ENCODE measurements at places on chromosomes 7 and 10.
A peak's percentile ranks its signal among the peaks of the same experiment; 100 is the strongest.

- no peak for DNase-seq
These were observed 6.2 kb upstream of the TMEM273 start for GRCh38 chr10:49194212-49194920.

GRCh38 chr7:130490888-130491804, 739 bp upstream of the MEST start:
- no peak for DNase-seq

- DNase-seq: no peak
These were observed 1028.7 kb downstream of the XPNPEP1 start for GRCh38 chr10:108894402-108895301.

GRCh38 chr7:95686109-95686508, 86.2 kb upstream of the DYNC1I1 start:
- peak; percentile 55 for DNase-seq

DNA sequence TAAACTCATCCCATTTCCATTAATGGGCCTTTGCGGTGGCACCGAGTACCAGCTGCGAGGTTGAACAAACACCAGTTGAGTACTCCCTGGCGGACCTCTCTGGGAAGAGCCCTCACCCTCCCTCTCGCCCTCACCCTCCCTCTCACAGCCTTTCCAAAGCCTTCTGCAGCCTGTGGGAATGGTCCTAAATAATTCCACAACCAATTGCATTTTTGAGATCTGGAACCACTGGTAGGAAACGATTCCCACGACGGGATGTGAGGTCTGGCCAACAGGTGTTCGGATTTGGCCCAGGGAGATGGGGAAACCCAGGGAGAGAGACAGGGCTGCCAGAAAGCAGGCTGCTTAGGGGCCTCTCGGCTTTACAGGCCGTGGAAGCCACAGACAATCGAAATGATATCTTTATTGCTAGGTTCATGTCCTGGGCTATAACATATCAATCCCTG, 5.3 kb downstream of the PTF1A start:
- no peak for DNase-seq

DNA sequence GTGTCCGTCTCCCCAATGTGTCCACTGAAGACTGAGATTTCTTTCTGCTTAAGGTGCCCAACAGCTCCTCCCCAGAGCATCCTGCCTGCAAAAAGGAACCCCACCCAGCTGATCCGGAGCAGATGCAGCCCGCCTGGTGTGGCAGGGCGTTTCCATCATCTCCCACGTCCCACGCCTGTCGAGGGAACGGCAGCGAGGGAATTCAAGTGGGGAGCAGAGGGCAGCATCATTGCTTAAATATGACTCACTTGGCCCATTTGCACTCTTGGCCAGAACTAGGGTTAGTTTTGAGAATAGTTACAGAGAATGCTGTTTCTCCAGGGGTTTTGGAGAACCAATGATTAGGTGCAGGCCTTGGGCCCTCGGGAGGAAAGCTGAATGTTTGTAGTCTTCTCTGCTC, 20.8 kb downstream of the VWA2 start:
- no peak for DNase-seq

- DNase-seq: no peak
These were observed 482.9 kb downstream of the POM121L12 start for GRCh38 chr7:53518319-53518718.

DNA sequence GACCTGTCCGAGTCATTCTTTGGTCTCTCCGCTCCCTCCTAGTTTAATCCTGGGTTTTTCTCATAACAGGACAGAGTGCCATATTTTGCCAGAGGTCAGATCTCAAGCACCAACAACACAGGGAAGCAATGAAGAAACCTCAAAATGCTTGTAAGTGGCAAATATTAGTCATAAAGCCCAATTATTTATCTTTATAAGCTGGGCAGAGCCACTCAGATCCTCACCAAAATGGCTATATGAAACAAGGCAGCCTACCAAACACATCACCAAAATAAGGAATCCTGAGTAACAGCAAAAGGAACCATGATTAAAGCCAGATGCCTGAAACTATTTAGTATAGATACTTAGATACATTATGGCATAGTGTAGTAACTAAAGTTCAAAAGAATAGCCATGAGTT, 4.7 kb downstream of the ECD start:
- no peak for DNase-seq

DNA sequence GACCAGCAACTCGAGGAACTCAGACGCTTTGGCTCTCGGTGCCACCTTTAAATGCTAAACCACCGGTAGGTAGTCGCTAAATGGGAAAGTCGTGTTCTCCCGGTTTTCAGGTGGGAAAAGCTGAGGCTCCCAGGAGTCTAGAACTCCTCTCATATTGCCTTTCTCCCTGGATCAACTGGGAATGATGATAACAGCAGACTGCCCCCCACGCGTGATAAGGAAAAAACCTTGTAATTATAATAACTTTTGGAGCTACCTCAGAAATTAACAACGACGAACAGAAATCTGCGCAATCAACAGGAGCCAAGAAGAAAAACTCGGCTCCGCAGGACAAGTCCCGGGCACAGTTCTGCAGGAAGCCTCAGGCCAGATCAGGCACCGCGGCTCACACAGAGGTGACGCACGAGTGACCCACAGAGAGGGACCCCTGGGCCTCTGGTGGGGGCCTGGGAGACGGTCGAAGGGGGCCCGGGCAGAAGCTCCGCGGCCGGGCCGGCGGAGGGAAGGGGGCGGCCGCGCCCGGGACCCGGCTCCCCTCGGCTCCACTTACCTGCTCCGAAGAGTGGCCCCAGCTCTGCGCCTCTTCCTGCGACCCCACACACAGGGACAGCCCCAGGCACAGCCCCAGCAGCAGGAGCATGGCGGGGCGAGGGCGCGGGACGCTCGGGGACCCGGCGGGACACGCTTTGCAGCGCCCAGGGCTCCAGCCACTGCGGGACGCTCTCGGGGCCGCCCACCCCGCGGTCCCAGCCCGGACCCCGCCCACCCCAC, at the start of gene ITIH5:
Gene ITIH5, minus strand, starts transcription at position 714 of the 771 bp plus-strand sequence. Its CDS starts 74 bp downstream, at position 640.
- DNase-seq: no peak

DNA sequence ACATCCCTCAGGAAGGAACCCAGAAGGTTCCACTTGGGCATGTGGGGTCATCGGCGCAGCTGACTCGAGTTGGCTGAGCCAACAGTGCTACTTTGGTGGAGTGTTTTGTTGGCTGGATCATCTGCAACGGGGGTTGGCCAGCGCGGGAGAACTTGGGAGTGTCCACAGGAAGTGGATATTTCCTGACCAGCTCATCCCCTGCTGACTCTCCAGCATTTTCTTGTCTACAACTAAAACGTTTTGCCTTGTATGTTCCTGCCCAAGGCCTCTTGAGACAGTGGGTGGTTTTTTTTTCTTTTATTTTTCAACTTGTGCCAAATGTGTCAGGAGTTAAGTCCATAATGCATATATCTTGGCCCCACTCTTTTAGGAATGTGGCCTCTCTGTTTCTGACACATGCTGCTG, 208.6 kb downstream of the ZNF365 start:
- DNase-seq: peak; percentile 99

DNA sequence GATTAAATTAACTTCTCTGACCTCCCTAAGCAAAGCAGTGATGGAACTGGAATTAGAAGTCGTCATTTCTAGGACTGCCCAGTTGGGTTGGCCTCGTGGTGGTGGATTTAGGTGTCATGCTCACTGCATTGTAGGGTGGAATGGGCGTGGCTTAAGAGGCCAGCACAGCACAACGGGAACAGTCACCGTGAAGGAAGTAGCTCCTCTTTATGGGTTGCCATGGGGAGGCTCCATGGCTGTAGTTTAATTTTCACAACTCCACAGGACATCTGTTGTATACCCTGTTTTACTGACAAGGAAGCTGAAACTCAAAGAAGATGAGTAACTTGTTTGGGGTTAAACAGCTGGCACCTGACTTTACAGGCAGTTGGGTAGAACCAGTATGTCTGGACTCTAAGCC, 208.3 kb downstream of the CELF2 start:
- no peak for DNase-seq

DNA sequence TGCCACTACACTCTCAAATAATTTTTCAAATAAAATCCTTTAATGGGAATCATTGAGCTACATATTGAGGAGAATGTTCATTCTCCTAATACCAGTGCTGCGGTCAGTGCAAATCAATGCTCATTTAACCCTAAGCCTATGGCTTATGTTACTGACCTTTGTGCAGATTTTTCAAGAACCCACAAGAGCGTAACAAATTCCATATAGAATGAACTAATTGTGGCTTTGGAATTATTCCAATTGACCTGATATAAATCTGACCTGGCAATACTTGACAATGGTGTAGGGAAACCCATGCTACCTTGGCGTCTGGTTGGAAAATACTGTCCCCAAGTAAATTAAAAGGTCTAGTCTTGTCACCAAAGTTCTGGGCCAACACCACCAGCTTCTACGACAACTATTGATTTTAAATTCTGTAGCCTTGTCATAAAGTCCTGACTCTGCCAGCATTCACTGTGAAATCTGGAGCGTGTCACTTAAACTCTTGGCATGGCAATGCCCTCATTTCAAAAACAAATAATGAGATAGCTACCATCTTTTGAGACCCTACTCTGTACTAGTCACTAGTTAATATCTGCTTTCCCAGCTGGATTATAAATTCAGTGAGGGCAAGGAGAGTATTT, 320.9 kb downstream of the AHR start:
- no peak for DNase-seq

DNA sequence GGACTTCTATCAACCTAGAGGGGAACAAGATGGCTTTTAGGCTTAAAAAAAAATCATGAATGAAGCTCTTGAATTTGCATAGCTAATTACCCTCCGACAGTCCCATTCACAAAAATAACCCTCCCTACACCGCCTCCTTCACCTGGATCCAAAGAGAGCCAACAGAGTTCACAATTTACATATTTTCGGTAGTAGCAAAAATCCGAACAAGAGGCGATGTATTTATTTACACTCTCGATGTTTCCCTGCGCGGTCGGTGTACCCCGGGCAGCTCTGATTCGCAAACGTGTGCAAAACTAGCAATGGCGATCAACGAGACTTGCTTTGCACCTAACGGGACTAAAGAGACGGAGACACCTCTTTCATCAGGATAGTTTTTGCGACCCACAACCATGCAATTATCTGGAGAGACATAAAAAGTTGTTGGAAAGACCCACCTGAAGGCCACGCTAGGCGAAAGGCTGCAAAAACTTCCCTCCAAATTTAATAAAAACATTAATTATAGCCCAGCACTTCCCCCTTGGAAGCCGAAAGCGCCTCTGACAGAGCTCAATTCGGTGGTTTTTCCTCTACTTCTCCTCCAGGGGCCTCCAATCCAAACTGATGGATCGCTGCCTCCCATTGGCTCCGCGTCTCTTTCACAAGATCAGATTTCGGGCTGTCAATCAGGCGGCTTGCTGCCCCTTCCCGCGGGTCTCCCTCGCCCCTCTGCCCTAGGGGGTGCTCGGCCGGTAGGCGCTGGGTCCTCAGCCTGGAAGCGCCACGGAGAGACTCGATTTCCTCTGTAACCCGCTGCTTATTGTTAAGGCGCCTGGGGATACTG, at the start of gene ETV1:
Gene ETV1, minus strand, starts transcription at position 541 of the 823 bp plus-strand sequence. CDS start 614 bp downstream, outside the sequence.
- peak; percentile 83 for DNase-seq

- no peak for DNase-seq
These were observed 417.0 kb downstream of the TYW1 start for GRCh38 chr7:67413670-67414069.

DNA sequence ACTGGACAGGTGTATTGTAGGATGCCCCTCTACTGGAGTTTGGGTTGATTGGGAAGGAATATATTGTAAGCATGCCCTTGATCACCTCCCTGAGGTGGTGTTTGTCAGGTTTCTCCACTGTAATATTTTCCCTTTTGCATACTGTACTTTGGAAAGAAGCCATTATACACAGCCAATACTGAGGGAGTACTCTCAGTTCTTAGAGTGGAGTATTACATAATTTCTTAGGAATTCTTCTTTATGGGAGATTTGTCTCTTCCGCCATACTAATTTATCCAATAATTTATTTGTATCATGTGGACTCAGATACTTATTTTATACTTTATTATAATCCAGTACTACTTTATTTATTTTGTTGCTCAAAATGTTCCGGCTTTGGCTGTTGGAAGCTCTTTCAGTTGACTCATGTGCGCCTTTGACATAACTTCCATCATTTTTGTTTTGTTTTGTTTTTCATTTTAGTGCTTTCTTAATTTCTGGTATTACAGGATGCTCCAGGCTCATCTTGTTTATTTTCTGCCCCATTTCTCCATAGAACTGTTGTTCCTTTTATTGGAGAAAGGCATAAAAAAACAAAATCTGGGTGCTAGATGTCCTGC, 29.7 kb downstream of the MKLN1 start:
- DNase-seq: no peak

DNA sequence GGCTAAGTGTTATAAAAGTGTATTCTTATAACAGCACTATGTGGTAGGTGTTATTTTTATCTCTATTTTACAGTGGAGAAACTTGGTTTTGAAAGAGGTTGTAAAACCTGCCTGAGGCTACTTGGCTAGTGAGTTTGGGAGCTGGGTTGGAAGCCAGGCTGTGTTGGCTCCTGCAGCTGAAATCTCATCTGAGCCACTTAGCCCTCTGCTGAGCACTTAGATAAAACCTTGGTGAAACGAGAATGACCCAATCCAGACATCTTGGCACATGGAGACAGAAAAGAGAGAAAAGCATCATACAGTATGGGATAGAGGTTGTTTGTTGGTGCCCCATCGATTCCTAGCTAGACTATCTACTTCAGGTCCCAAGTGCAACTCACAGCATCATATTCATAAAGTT, 37.4 kb downstream of the BLNK start:
- DNase-seq: no peak

DNA sequence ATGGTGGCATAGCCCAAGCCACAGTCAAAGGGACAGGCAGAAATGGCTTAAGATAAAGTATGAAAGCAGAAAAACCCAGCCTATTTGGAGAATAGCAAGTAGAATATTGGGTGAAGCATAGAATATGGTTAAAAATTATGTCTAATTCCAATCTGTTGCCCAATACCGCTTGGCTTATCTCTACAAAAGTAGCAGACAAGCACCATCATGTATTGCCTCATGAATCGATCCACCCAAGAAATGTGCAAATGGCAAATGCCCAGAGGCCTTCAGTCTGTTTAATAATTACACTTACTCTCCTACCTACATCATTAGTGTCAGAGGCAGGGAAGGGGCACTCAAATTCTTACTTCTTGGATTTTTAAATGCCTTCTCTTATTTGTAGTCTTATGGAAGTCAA, 130.9 kb upstream of the ADAM12 start:
- DNase-seq: no peak

GRCh38 chr7:137916564-137916963, 69.8 kb upstream of the DGKI start:
- DNase-seq: no peak

GRCh38 chr10:99766302-99766681, 16.1 kb upstream of the ABCC2 start:
- no peak for DNase-seq

GRCh38 chr7:13989949-13990305, 461 bp upstream of the ETV1 start:
- no peak for DNase-seq

DNA sequence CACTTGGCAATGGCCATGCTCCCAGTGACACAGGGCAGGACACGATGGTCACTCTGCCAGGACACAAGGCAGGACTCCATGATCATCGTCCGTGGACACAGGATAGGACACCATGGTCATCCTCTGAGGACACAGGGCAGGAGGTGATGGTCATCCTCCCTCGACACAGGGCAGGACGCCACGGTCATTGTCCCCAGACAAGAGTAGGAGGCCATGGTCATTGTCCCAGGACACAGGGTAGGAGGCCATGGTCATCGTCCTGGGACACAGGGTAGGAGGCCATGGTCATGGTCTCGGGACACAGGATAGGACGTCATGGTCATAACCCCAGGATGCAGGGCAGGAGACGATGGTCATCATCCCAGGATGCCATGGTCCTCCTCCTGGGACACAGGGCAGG, 289.2 kb downstream of the TCERG1L start:
- no peak for DNase-seq

Data from HCEC 1CT (cell line).